ENCODE measurements at places on chromosomes 4 and X. TPM values are rescaled to one million over a fixed set of nuclear protein-coding genes. Genes with fewer than 3 reads are reported as not detected.

GRCh38 chrX:41526925-41527324 is 79.8 kb downstream of the NYX start:
- DNase-seq, result no peak

- no peak for DNase-seq
Observed at GRCh38 chrX:13598877-13599276, 29.5 kb downstream of the EGFL6 start.

GRCh38 chr4:140976768-140977167 is 156.5 kb downstream of the RNF150 start:
- no peak for DNase-seq

DNA sequence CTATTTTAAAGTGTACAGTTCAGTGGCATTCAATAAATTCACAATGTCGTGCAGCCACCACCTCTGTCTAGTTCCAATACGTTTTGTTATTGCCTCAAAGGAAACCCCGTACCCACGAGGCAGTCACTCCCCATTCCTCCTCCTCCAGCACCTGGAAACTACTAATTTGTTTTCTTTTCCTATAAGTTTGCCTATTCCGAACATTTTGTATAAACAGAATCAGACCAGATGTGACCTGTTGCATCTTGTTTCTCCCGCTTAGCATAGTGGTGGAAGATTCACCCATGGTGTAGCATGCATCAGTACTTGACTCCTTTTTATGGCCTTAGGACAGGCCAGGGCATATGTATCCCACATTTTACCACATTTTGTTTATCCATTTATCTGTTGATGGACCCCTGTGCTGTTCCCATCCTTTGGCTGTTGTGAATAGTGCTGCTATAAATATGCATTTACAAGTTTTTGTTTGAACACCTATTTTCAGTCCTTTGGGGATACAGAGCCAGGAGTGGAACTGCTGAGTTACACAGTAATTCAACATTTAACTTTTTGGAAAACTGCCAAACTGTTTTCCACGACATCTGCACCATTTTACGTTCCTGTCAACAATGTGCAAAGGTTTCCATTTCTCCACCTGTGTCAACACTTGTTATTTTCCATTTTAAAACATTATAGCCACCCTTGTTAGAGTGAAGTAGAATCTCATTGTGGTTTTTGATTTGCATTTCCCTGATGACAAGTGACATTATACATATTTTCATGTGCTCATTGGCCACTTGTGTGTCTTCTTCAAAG is 57.8 kb upstream of the STX18 start:
- DNase-seq, result no peak

- no peak for DNase-seq
Observed at GRCh38 chrX:31036895-31037294, 34.9 kb downstream of the FTHL17 start.

DNA sequence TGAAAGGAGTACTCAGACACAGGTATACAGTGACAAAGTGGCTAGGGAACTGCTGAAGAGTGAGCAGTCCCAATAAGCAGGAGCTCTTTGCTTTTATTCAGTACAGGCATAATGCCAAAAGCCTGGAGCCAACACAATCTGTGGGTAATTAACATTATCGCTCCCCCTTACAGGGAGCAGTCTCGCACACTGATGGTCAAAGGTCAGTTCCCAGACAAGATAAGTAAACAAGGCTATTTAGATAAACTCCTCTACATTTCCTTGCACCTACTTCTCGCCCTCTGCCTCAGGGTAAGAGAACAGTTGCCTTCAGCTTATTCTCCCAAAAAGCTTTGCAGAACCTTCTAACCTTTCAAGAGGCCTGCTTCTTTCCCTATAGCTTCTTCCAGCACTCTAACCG is 73.9 kb upstream of the TAF9B start:
- DNase-seq, result no peak

DNA sequence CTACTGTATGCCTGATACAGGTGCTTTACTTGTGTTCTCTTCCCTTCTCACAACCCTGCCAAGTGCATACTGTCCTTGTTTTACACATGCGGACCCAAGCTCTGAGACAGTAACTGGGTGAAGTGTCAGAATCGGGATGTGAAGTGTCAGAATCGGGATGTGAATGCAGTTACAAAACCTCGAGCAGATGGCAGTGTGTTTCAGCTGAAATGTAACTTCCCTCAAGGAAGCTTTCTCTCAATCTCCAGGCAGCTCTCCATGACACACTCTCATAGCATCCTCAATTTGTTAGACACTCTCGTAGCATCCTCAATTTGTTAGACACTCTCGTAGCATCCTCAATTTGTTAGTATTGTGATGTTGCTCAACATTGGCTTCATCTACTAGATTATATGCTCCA is 1.1 kb upstream of the HPSE start:
- no peak for DNase-seq

- peak; percentile 50 for DNase-seq
Observed at GRCh38 chr4:152063621-152064240, 302.9 kb upstream of the GATB start.

DNA sequence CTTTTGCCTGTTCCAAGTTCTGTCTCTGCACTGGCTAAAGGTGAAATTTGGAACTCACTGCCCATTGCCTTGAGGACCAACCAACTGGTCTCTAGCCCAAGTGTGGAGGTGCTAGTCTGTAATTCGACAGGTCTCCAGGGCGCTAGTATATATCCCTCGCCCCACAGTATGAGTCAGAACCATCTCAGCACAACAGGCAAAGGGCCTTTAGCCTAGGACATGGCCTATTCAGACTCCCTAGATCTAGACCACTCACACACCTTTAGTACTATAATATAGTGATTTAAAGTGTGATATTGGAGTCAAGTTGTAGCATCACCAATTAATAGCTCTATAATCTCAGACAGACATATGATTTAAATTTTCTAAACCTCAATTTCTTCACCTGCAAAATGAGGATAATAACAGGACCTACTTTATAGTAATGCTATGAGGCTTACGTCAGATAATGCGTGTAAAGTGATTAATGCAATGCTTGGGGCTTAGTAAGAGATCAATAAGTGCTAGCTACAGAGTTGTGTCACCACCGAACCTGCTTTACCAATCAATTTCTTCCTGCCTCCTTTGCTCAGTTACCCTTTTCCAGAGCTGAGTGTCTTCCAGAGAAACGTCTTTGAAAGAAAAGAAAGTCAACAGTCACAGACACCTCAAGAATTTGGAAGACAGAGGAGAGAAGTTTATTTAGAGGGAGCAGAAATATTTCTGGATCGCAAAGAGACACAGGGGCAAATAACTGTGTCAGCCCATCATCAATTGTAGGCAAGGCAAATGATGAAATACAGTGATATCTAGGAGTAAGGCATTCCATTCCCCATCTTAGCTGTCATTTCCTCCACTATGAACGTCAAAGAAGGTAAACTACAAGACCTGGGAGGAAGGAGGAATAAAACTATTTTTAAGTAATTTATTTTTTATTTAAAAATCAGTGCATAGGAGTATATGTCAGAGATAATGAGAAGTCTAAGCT is 2.3 kb downstream of the NOX1 start:
- no peak for DNase-seq

- no peak for DNase-seq
Observed at GRCh38 chr4:142778900-142779299, 67.2 kb downstream of the INPP4B start.

GRCh38 chr4:147769386-147769785 is 37.5 kb downstream of the ARHGAP10 start:
- DNase-seq, result no peak

GRCh38 chrX:154991039-154991438 is 31.5 kb downstream of the F8 start:
- no peak for DNase-seq

DNA sequence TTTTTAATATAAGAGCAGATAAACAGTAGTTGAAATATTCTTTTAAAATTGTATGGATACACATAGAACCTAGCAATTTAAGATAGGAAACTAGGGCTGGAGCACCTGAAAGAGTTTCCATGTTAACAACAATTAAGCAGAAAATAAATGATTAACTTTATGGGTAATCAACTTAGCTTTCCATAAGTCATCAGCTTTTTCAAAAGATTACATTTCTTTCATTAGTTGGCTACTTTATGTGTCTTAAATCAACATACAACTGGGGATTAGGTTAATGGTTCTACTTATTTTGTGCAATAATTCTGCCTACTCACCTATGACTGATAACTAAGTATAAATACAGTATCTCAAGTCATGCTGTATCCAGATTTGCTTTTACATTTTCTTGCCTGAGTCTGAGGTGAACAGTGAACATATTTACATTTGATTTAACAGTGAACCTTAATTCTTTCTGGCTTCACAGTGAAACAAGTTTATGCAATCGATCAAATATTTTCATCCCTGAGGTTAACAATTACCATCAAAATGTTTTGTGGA is at the start of gene ANXA10:
ANXA10 (plus strand) TSS at position 362 of the 537 bp plus-strand sequence; CDS start at position 526, 164 bp downstream.
- no peak for DNase-seq

- no peak for DNase-seq
Observed at GRCh38 chr4:164906368-164906767, 29.4 kb downstream of the APELA start.

- no peak for DNase-seq
Observed at GRCh38 chrX:27575565-27575964, 14.6 kb upstream of the DCAF8L2 start.

DNA sequence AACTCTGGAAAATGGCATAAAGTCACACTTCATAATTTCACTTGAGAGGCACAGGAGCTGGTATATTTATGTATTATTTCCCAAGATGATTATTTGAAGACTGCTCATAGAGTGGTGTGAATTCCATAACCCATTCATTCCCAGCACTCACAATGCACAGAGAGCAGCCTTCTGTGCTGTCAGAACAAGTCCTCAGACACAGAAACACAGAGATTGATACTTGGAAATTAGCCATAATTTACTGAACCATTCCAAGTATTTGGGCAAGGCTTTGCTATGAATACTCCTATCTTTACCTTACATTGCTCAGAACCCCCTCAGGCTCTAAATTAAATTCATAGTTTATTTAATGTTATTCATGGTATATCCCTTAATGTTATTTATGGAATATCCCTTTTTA is 53.6 kb downstream of the PABPC4L start:
- DNase-seq, result no peak

DNA sequence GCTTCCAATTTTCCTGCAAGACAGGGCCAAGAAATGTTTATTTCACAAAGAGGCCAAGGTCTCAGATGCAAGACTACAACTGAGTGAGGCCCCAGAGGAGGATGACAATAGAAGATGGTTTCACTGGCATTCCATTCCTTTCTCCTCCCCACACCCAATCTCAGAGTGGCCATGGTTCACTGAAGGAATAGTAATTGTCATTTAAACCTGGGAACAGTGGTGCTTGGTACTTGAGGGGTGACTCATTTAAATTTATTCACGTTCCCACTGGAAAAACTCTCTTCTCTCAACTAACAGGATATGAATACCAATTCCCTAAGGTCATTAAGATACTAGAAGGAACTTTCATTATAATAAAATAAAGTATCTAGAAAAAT is 35.3 kb upstream of the CXCL8 start:
- DNase-seq, result no peak

DNA sequence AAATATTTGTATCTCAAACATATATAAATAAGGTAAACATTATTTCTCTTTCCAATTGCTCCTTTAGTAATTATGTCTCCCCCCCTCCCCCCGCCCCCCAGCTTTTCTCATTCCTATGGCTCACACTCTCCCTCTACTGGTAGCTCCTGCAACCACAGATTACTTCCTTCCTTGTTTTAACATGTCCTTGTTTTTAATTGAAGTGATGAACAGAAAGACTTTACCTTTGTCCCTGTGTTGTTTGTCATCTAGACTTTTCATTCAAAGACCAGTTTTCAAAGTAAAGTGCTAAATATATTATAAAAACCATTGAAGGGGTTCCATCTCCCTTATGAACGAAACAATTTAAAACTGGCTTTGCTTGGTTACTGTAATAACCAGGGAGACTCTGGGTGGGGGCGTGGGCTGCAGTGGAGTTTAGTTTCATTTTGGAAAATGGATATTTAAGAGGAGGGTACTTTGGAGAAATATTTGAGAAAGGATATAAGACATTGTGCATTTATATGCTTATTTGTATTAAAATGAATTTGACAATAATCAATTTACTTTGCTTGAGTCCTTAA is 352.9 kb downstream of the RAPGEF2 start:
- no peak for DNase-seq

GRCh38 chr4:104616401-104616820 is 121.7 kb upstream of the CXXC4 start:
- no peak for DNase-seq

GRCh38 chr4:110982486-110982885 is 359.6 kb upstream of the PITX2 start:
- no peak for DNase-seq

DNA sequence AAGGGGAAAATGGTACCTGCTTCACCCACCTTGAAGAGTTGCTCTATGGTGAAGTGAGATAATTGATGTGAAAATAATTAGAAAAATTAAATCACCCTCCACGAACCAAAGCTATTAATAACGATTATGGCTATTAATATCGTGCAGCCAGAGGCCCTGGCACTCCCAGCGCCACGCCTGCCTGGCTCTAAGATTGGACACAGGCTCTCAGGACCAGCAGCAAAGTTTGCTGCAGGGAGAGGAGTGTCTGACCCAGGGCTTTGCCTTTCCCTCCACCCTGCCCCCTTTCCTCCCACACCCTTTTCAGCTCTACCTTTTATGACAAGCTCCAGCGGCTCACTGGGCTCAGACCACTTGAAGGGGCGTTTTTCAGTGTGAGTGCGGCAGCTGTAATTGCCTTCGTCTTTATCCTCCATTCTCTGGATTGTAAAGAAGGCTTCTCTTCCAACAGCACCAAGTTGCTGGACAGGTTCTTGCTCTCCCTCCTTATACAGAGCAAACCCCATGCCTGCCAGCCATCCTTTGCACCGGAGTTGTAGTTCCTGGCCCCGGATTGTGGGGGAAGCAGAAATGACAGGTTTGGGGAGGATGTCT is 11.5 kb downstream of the IGSF1 start:
- no peak for DNase-seq

- DNase-seq, result no peak
Observed at GRCh38 chrX:119541188-119541587, 24.0 kb downstream of the STEEP1 start.

- DNase-seq, result no peak
Observed at GRCh38 chrX:3161681-3162080, 120.4 kb downstream of the ARSF start.

GRCh38 chr4:142465526-142465925 is 380.6 kb downstream of the INPP4B start:
- no peak for DNase-seq

DNA sequence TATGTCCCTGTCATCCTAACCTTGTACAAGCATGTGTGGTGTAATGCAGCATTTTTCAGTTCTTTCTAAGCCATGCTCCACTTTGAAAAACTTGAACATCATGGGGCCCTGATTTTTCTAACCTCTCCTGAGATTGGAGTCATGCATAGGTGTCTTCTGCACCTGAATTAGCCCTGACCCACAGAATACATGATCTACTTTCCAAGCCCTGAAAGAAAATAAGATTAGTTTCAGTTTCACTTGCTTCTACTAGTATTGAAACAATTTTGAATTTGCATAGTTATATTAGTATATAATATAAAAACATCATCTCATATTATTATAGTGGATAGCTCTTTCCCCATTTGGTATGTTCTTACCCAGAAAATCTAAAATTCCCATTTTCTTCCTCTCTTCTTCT is 178.2 kb downstream of the HS3ST1 start:
- no peak for DNase-seq

Gene MYOZ2
- total RNA-seq, result not detected

Gene CYSLTR1
- total RNA-seq, result 13.7 TPM

Gene METAP1
- 29.1 TPM for total RNA-seq

Gene P2RY10
- 98.5 TPM for total RNA-seq

Gene PLK4
- 34.7 TPM for total RNA-seq

Gene EGF
- total RNA-seq, result not detected

Gene GAB1
- total RNA-seq, result 6.4 TPM

Gene SLC25A53
- 10.2 TPM for total RNA-seq

All from naive thymus-derived CD4-positive, alpha-beta T cell (primary cell).